Adrenal gland (tissue), 19 donors: ENCODE measurements at places on chromosomes 3 and 15. TPM values are rescaled to one million over a fixed set of nuclear protein-coding genes. Genes with fewer than 3 reads are reported as not detected.

- H3K27me3 ChIP-seq: no peaks in the 10 kb centered on the region
- no peak overlapping the region for H3K4me3 ChIP-seq
- H3K4me1 ChIP-seq: no peaks in the 10 kb centered on the region
- DNase-seq: no peak
Observed at GRCh38 chr3:19012846-19013245, 135.5 kb upstream of the KCNH8 start.

- H3K36me3 ChIP-seq: no peaks in the 10 kb centered on the region
- DNase-seq: no peak
- no peak overlapping the region for H3K27ac ChIP-seq
- no peaks in the 10 kb centered on the region for H3K4me1 ChIP-seq
- H3K4me3 ChIP-seq: no peak overlapping the region
- no peaks in the 10 kb centered on the region for H3K27me3 ChIP-seq
Observed at GRCh38 chr3:46293035-46293724, 50.9 kb downstream of the CCR3 start.

DNA sequence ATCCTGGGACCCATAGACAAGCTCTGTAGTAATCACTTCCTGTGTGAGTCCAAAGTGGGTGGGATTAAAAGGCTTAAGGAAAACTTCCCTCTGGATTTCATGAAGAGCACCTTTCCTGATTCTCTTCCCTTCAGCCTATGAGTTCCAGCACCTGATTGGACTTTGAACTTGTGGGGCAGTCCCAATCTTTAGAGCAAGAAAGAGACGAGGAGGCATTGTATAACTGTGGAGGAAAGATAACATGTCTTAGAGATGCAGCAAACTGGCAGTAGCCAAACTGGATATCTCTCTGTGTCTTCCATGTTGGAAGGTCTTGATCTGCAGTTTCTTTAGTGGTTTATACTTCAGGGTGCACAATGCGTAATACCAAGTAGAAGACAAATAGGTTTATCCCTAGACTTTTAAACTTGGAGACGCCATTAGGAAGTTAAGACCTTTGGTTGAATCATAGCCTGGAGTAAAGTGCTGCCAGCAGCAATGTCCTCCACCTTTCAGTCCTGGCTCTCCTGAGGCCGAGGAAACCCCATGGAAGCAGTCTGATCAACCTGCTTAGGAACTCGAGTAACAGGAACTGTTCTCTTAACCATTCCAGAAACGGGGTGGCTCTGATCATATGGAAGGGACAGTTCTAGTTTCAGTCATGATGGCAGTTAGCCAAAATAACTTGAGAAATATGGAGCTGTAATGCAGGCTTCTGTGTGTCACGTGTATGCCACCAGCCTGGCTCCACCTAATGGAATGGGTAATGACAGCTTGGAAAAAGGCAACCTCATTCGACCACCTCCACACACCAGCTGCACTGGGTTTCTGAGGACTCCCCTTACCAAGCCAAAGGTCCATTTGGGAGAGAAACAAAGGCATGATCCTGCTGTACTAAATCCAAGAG is 4.7 kb downstream of the EIF1B start:
- H3K4me1 ChIP-seq: peaks cover 11% of the 10 kb centered on the region
- peak; percentile 22 for DNase-seq
- H3K36me3 ChIP-seq: peaks cover 27% of the 10 kb centered on the region
- H3K4me3 ChIP-seq: no peak overlapping the region
- H3K27ac ChIP-seq: no peak overlapping the region
- H3K27me3 ChIP-seq: no peaks in the 10 kb centered on the region

DNA sequence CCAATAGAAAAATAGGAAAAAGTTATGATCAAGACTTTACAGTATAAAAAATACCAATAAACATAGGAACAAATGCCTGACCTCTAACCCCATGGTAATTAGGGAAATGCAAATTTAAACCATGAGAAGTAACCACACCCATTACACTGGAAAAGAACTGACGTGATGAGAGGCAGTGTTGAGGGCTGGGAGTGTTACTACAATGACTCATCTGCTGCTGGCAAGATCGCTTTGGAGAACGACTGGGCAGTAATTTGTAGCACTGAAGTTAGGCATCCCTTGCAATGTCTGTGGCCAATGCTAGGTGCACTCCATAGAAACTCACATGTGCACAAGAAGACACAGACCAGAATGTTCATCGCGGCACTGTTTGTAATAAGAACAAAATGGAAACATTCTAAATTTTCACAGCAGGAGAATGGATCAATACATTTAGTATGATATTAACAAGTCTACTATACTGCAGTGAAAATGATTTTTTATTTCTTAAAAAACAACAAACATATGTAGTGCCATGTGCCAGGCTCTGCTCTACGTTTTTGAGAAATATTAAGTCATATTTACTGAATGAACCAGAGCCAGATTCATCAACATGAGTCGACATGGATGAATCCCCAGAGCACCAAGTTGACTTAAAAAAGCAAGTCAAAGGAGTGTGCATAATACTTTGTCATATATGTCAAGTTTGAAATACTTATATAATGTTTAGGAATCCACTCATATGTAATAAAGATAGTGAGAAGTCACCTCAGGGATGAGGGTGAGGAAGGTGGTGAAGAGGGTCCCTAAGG is 37.6 kb upstream of the EPHB3 start:
- H3K36me3 ChIP-seq: no peaks in the 10 kb centered on the region
- H3K4me1 ChIP-seq: peaks cover 8% of the 10 kb centered on the region
- no peak for DNase-seq
- no peak overlapping the region for H3K4me3 ChIP-seq

DNA sequence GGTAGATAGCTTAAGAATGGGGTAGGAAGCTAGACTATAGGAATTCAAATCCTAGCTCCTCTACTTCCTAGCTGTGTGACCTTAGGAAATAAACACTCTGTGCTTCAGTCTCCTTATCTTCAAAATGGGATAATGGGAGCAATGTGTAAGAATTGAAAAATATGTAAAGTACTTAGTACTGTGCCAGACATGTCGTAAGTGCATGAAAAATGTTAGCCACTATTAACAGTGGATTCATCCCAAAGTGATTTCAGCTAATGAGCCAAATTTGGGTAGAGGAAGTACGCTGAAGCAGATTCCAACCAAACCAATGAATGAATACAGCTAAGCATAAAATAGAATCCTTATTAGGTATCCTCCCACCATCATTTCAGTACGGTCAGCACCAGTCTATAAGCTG is 192.1 kb downstream of the RORA start:
- peaks cover 41% of the 10 kb centered on the region for H3K4me1 ChIP-seq
- no peaks in the 10 kb centered on the region for H3K36me3 ChIP-seq
- no peak overlapping the region for H3K27ac ChIP-seq
- no peaks in the 10 kb centered on the region for H3K27me3 ChIP-seq
- DNase-seq: no peak

- no peaks in the 10 kb centered on the region for H3K36me3 ChIP-seq
- peak; percentile 73 for DNase-seq
Observed at GRCh38 chr15:99450896-99451358, 114.9 kb upstream of the MEF2A start.

DNA sequence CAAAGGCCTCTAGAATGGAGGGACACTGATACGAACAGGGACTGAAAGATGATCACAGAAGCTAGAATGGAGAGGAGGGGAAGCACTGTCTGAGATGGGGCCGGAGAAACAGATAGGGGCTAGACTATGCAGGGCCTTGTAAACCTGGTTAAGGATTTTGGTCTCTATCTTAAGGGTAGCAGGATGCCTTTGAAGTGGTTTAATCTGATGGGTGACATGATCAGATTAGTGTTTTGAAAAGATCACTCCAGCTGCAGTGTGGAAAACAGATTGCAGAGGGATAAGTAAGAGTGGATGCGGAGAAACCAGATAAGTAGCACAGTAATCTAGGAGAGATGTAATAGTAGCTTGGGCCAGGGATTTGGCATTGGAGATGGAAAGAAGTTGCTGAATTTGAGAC is 108.1 kb downstream of the RSRC1 start:
- no peaks in the 10 kb centered on the region for H3K27me3 ChIP-seq
- H3K36me3 ChIP-seq: no peaks in the 10 kb centered on the region
- no peak overlapping the region for H3K4me3 ChIP-seq
- no peak for DNase-seq

GRCh38 chr3:170909129-170909903 is 879 bp upstream of the EIF5A2 start:
- no peak overlapping the region for H3K27ac ChIP-seq
- peaks cover 3% of the 10 kb centered on the region for H3K4me1 ChIP-seq
- H3K36me3 ChIP-seq: no peaks in the 10 kb centered on the region
- no peak for DNase-seq
- H3K4me3 ChIP-seq: no peak overlapping the region

DNA sequence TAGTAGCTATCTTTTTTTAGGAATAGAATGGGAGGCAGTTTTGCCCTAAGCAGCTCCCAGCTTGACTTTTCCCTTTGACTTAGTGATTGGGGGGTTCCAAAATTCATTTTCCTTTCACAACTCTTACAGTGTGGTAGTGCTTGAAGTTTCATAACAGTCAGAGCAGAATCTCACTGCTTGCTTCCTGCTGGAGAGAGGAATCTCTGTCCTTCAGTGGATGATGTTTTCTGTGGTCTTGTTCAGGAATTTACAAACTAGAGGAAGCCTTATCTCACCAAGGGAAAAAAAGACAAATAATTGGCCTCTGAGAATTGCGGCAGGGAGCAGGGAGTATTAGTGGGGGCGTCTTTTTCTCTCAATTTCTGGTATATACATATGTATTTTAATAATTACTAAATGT is 326.6 kb upstream of the C2CD4B start:
- H3K27me3 ChIP-seq: no peaks in the 10 kb centered on the region
- no peak overlapping the region for H3K4me3 ChIP-seq
- peaks cover 16% of the 10 kb centered on the region for H3K4me1 ChIP-seq
- DNase-seq: no peak

- H3K4me3 ChIP-seq: no peak overlapping the region
- no peak overlapping the region for H3K27ac ChIP-seq
- no peaks in the 10 kb centered on the region for H3K36me3 ChIP-seq
Observed at GRCh38 chr3:134134698-134135415, 105.1 kb upstream of the SLCO2A1 start.

GRCh38 chr3:99394831-99395778 is 243.3 kb upstream of the COL8A1 start:
- no peaks in the 10 kb centered on the region for H3K4me1 ChIP-seq
- no peaks in the 10 kb centered on the region for H3K36me3 ChIP-seq
- H3K27me3 ChIP-seq: no peaks in the 10 kb centered on the region
- DNase-seq: no peak

DNA sequence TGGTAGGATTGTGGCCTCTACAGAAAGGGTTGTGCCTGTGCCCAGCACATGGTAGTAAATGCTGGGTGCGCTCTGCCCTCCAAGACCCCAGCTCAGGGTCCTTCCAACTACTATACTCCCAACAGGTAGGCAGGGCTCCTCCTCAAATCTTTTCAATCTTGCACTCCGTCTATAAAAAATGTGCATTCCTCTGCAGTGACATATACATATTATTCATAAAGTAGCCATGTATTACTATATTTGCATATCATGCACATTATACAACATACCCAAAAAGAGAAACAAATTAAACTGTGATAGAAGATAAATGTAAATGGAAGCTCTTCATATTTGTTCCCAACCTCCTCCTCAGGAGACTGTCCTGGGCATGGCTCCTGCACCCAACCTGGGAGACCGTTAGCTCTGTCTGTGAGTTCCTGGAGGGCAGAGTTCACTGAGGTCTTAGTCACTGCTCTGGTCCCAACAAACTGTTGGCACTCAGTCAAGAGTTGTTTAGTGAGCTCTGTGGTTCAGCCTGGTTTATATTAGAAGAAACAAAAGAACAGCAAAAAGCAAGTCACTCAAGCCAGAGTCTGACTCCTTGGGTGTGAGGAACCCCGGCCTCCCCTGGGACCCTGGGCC is 47.7 kb upstream of the GRIP2 start:
- peaks cover 6% of the 10 kb centered on the region for H3K27me3 ChIP-seq
- no peak overlapping the region for H3K4me3 ChIP-seq
- DNase-seq: peak; percentile 7
- no peak overlapping the region for H3K27ac ChIP-seq

- no peak overlapping the region for H3K27ac ChIP-seq
- H3K27me3 ChIP-seq: no peaks in the 10 kb centered on the region
- H3K36me3 ChIP-seq: no peaks in the 10 kb centered on the region
Observed at GRCh38 chr3:28645149-28645548, 296.5 kb upstream of the AZI2 start.

- H3K36me3 ChIP-seq: no peaks in the 10 kb centered on the region
- no peak for DNase-seq
- no peak overlapping the region for H3K4me3 ChIP-seq
- no peak overlapping the region for H3K27ac ChIP-seq
Observed at GRCh38 chr3:165669967-165670366, 167.3 kb downstream of the BCHE start.

GRCh38 chr15:89870006-89870405 is 23.8 kb downstream of the AP3S2 start:
- DNase-seq: no peak
- no peak overlapping the region for H3K4me3 ChIP-seq
- H3K36me3 ChIP-seq: no peaks in the 10 kb centered on the region

DNA sequence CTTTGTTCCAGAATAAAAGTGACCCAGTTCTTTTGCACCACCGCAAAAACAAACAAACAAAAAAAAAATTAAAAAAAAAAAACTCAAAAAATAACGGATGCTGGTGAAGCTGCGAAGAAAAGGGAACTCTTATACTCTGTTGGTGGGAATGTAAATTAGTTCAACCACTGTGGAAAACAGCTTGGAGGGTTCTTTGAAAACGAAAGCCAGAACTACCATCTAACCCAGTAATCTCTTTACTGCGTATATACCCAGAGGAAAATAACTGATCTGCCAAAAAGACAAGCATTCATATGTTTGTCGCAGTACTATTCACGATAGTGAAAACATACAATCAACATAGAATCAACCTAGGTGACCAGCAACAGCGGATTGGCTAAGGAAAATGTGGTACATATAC is 298.9 kb upstream of the CBLB start:
- DNase-seq: no peak
- no peak overlapping the region for H3K27ac ChIP-seq
- H3K4me1 ChIP-seq: no peaks in the 10 kb centered on the region
- H3K4me3 ChIP-seq: no peak overlapping the region
- no peaks in the 10 kb centered on the region for H3K36me3 ChIP-seq

GRCh38 chr3:155093261-155093660 is 13.1 kb downstream of the MME start:
- no peak overlapping the region for H3K27ac ChIP-seq
- no peaks in the 10 kb centered on the region for H3K4me1 ChIP-seq
- H3K36me3 ChIP-seq: no peaks in the 10 kb centered on the region
- no peak for DNase-seq

DNA sequence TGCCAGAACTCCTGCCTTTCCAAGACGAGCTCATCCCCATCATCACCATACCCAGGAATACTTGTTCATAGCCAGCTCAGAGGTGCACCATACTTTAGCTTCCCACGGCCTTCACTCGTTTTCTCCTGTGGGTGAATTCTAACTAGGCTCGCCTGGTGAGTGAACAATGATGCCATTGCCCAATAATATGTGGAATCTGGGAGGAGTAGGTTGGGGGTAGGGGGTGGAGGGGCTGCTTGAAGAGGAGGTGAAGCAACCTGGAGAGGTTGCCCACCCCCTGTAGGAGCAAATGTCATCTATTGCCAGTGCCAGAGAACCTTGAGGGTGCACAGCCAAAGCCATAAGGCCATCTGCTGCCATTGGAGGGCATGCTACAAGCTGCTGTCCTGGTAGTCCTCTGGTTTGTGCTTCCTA is 592 bp upstream of the ZNF445 start:
- DNase-seq: no peak
- H3K4me3 ChIP-seq: peak overlapping the region; percentile 95
- H3K4me1 ChIP-seq: peaks cover 24% of the 10 kb centered on the region
- H3K27me3 ChIP-seq: no peaks in the 10 kb centered on the region
- H3K27ac ChIP-seq: no peak overlapping the region

Gene SLC22A13
- total RNA-seq: not detected

Gene GOLGA8O
- total RNA-seq: not detected

Gene POTEB2
- total RNA-seq: not detected

Gene AMT
- 20.2 TPM for total RNA-seq

Gene CAPN3
- total RNA-seq: 6.8 TPM

Gene NAALADL2
- 4.9 TPM for total RNA-seq

Gene SLC28A2
- 0.16 TPM for total RNA-seq
